ENCODE measurements at places on chromosomes 3 and 15.
A peak's percentile ranks its signal among the peaks of the same experiment; 100 is the strongest.

DNA sequence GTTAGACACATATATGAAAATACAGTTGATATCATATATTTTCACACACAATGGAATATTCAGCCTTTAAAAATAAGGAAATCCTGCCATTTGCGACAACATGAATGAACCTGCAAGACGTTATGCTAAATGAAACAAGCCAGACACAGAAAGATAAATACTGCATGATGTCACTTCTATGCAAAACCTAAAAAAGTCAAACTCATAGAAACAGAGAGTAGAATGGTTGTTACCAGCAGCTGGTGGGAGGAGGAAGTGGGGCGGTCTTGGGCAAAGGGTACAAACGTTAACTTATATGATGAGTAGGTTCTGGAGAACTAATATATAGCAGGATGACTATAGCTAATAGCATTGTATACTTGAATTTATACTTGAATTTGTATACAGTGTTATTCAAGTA lies 213.2 kb upstream of the NR2F2 start:
- DNase-seq, result no peak

- no peak for DNase-seq
Observed at GRCh38 chr15:40238532-40239403, at the start of gene PAK6. TSS of gene PAK6 (plus strand) at chr15:40239063. CDS start at chr15:40264786, 25,723 bp downstream.

DNA sequence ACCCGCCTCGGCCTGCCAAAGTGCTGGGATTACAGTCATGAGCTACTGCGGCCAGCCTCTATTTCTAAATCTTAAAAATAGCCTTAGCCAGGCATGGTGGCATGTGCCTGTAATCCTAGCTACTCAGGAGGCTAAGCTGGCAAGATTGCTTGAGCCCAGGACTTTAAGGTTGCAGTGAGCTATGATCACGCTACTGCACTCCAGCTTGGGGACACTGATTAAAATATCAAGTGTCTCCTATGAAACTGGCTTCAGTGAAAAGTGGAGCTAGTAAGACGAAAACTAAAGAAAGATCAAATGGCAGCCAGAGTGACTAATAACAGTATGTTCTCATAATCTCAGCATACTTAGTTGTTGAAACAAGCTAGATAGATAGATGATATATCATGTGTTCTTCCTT lies 112.5 kb downstream of the STT3B start:
- DNase-seq, result no peak

- DNase-seq, result peak; percentile 97
Observed at GRCh38 chr3:77931255-77932009, 891.5 kb downstream of the ROBO2 start.

- no peak for DNase-seq
Observed at GRCh38 chr3:141250342-141250741, 18.7 kb downstream of the PXYLP1 start.

DNA sequence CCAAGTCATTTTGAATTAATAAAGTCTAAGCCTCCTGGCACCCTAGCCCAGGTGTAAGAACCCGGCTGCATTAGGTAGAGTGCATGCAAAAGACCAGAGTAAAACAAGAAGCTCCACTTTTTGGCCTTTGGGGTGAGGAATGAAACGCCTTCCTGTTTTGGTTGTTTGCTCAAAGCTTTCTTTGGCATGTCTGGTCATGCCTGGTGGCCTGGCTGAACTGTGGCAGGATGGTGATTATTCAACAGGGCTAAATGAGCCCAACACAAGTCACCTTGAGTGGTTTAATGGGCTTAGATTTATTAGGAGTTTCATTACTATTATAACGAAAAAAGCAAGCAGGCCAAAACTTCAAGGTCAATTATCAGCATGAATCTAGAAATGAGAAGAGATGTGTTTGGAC lies 40.9 kb upstream of the LDHAL6B start:
- DNase-seq, result peak; percentile 37

- no peak for DNase-seq
Observed at GRCh38 chr3:172040078-172040980, 951 bp downstream of the FNDC3B start.

DNA sequence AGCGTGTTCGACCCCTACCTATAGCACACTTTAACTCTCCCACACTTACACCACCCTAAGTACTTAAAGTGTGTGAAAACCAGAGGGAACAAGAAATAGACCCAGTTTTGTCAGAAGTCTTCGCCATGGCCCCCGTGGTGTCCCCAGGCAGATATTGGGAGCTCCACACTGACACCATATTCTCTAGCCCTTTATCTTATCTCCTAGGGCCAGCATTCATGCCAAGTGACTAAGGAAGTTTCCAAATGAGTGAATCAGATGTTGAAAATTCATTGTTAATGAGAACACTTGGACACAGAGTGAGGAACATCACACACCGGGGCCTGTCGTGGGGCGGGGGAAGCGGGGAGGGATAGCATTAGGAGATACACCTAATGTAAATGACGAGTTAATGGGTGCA lies 31.8 kb downstream of the P3H2 start:
- DNase-seq, result no peak

DNA sequence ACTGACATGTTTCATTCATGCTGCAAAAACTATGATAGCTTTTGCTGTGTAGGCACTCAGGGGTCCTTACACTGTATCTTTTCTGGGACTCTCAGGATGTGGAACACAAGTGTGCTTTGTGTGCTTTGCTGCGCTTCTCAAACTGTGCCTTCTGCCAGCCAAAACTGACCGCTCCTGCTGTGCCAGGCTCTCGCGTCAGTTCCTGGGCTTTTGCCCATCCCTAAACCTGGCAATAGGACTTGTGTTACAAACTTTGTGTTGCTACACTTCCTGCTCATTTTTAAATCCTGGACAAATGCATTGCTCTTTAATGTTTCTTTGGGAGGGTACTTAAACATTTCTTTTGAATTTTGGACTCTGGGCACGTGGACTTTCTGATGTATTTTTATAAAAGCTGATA lies 60.3 kb downstream of the DIPK2A start:
- no peak for DNase-seq

- no peak for DNase-seq
Observed at GRCh38 chr3:183991403-183991802, 26.3 kb downstream of the ABCC5 start.

- no peak for DNase-seq
Observed at GRCh38 chr15:59200560-59200959, 6.1 kb upstream of the LDHAL6B start.

DNA sequence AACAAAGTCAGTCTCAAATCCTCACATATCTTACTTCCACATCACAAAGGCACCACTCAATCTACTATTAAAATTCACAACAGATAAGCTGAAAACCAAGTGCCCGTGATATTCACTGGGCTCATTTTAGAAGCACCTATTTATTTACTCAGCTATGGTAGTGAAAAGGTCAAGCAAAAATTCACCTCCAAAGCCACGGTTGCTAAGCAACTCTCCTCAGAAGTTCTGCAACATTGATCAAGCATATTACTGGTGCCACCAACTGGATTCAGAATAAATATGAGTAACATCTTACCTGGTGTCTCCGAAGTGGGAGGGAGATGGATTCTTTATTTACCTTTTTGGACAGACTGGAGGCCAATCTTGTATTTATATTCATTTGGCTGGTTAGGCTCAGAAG lies 714.8 kb downstream of the FHIT start:
- peak; percentile 14 for DNase-seq

GRCh38 chr15:39752246-39752645 lies 30.4 kb downstream of the FSIP1 start:
- DNase-seq, result no peak

- no peak for DNase-seq
Observed at GRCh38 chr3:54780336-54780735, 147.5 kb downstream of the LRTM1 start.

- DNase-seq, result no peak
Observed at GRCh38 chr3:127077505-127078064, 94.7 kb downstream of the PLXNA1 start.

GRCh38 chr3:154842536-154842935 lies 237.6 kb upstream of the MME start:
- DNase-seq, result no peak

GRCh38 chr3:179318876-179319275 lies 4.0 kb upstream of the ZNF639 start:
- no peak for DNase-seq

GRCh38 chr15:51244423-51244869 lies 94.0 kb downstream of the CYP19A1 start:
- no peak for DNase-seq

GRCh38 chr15:69893863-69894262 lies 203.9 kb downstream of the TLE3 start:
- DNase-seq, result no peak

DNA sequence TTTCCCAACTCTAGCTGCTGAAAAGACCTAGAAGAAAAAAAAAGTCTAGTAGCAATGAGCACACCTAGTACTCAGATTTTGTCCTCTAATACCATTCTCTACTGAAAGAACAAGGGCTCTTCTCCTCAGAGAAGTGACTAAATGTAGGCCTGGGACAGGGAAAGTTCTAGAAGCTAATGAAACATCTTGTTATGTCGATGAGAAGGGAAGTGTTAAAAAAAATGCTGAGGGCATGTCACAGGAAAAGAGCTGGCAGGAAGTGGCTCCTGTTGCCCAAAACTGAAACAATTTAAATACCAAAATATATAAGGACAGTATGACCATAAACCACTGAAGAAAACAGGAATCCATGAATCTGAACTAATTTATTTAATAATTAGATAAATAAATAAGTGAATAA lies 581.4 kb upstream of the TBL1XR1 start:
- DNase-seq, result no peak

GRCh38 chr15:76501726-76502125 lies 165.2 kb downstream of the ISL2 start:
- no peak for DNase-seq

- no peak for DNase-seq
Observed at GRCh38 chr15:99722406-99722805, 10.8 kb downstream of the LYSMD4 start.

- peak; percentile 56 for DNase-seq
Observed at GRCh38 chr15:50686469-50687301, at the start of gene TRPM7. TSS of gene TRPM7 (minus strand) at chr15:50686797. CDS start at chr15:50686533, 264 bp downstream.

GRCh38 chr3:53150247-53151085 lies 10.5 kb upstream of the PRKCD start:
- no peak for DNase-seq

- no peak for DNase-seq
Observed at GRCh38 chr15:56978898-56979662, 60.6 kb downstream of the TCF12 start.

DNA sequence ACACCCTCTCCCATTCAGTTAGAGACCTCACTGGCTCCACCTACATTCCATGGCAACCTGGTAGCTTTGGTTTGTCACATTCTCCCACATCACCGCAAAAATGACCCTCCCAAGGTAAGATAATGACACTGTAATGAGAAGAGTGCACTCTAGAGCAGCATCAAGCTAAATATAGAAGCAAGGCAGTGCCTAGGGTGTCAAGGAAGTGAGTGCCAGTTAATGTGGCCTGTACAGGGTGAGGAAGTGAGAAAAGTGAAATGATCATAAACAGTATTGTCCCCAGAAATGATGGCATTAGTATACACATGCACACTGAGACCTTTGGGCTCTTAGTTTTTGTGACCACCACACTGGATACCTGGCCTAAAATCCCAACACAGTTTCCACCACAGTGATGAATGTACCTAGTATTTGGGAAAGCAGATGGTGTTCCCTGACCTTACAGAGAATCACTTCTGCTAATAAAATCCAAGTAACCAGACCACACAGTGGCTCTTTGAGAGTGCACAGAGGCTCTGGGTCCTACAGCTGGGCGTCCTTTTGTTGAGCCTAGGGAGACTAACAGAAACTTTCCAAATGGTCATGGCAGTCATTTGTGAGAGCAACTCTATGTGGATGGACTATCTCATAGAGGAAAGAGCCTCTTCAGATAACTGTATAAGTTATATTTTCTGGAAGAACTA lies 106.6 kb downstream of the ARPP21 start:
- no peak for DNase-seq

DNA sequence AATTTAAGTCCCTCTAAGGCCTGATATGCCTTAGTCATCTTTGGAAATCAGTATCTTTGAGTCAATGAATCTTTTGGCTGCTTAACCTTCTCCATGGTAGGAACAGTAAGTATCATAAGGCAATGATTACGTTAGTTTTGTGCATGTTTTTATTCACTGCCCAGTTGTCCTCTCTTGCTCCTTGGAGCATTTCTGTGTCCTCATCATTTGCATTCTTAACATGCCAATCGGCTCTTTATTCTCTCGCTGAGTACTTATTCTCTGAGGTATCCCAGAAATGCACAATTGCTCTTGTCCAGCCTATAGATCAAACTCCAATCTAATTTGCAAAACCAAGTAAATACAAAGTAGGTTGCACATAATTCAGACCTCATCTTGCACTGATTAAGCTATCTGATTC lies 405.0 kb upstream of the IL12A start:
- no peak for DNase-seq

DNA sequence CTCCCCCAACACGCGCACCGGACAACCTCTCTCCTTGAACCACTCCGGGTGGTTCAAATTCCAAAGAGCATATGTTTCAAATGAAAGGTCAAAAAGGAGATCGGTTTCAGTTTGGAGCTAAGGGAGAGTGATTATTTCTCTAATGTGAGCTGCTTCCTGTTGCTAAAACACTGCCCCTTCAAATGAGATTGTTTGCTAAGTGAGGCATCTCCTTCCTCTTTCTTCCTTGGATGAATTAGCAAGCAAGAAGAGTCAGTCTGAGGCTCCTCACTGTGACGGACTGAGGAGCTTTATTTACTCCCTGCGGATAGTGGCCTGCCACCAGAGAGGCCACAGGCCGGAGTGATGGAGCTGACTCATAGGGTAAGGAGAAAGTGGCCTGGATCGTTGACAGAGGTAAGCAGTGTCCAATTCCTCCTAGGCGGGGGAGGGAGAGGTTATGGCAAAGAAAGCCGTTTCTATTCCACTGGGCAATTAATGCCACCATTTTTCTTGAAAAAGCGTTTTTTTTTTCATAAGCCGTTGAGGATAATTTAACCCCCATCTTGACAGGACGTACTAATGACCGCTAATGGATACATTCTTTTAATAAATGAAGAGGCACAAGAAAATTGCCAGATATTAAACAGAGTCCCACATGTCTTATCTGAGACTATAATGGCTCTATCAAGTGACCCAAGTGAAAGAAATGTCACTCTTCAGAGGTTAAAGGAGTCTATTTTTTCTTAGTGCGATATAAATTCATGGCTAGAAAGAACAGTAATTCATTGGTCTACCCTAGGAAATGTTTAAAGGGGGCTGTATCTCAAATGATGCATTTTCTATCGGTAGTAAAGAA lies 167.0 kb upstream of the ANKRD28 start:
- DNase-seq, result no peak

DNA sequence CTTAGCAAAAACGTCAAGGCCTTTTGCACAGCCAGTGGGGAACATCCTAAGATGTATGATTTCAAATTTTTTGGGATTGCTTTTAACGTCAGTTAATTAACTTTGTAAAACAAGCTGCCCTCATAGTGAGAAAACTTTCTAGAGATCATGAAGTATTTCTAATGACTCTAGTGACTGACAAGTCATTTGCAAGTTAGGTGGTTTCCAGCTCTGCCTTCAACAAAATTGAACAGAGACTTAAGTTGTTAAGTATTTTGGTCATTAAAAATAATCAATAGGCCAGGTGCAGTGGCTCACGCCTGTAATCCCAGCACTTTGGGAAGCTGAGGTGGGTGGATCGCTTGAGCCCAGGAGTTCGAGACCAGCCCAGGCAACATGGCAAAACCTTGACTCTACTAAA lies 71.2 kb downstream of the CHDH start:
- no peak for DNase-seq

All from SHP77 treated with DMSO at 0.1 percent for 48 hours (cell line).